ENCODE measurements at places on chromosomes 11 and 22.
A peak's percentile ranks its signal among the peaks of the same experiment; 100 is the strongest.

- no peak for DNase-seq
These were observed 356 bp downstream of the TYMP start for GRCh38 chr22:50529416-50529896.

DNA sequence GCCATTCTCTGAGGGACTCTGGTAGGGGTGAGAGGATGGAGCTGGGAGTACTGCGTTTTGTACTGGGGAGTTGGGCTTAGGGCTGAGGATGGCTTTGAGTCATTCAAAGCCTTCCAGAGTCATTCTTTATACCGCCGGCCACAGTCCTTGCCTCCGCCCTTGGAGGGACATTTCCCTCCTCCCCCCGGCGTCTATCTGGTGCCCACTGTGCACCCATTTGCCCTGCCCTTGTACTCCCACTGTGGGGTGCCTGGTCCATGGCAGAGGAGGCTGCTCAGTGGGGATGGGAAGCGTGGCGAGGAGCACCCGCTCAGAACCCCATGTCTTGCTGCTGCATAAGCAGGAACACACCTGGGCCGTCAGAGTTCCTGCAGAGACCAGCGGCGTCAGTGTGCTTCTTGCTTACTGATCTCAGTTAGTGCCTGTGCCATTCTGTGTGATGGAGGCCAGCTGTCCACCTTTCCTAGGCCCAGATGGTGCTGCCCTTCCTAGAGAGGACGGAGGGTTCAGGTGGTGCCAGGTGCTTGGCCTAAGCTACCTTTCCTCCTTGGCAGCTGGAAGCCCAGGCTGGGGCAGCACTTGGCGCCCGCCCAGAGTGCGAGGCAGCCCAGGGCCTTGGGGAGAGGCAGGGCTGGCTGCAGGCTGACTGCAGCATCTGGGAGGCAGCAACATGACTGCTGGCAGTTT lies 23.3 kb upstream of the TMEM191C start:
- no peak for DNase-seq

- DNase-seq, result no peak
These were observed 76.4 kb upstream of the SHISAL1 start for GRCh38 chr22:44389181-44389580.

- no peak for DNase-seq
These were observed 11.8 kb upstream of the C11orf91 start for GRCh38 chr11:33712436-33712835.

DNA sequence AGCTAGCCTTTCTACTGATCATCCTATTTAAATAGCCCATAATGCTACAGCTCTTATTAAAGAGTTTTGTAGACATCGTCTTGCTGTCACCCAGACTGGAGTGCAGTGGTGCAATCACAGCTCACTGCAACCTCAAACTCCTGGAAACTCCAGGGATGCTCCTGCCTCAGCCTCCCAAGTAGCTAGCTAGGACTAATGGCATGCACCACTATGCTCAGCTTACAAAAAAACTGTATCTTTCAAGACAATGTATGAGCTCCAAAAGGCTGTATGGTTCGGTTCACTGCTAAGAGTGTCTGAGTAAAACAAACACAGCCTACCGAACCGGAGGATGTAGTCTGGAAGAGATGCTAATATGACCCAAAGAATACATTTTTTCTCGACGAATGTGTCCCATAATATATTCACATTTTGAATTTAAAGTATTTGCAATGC lies 2.6 kb downstream of the TAF1D start:
- DNase-seq, result peak; percentile 23

- DNase-seq, result no peak
These were observed 16.5 kb upstream of the USP18 start for GRCh38 chr22:18133452-18133851.

DNA sequence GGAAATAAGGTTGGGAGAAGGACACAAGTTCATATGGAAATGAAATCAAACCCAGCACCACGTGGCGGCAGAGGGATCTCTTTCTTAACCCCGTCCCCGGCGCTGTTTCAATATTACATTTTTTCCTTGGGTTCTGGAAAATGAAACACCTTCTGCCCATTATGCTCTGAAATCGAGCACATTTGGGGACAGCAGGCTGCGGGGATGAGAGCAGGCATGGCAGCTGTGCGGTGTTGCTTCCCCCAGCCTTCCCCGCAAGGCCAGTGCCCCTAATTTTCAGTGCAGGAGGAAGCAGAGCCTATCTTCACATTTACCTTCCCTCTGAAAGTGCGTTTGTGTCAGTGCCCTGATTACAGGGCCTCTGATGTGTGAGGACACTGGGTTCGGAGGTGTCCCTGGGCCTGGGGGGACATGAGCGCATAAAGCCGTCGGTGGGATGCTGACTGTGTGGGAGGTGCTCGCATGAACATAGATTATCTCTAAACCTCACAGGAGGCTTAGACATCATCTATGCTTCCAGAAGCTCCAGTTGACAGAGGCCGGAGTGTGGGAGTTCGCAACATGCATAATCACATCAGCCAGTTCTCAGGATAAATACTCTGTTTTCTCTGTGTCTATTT lies 921.3 kb downstream of the BRD1 start:
- no peak for DNase-seq

GRCh38 chr22:18987765-18988164 lies 51.7 kb upstream of the PRODH start:
- DNase-seq, result no peak

- DNase-seq, result peak; percentile 92
These were observed 15.6 kb upstream of the MFNG start for GRCh38 chr22:37501610-37502341.

DNA sequence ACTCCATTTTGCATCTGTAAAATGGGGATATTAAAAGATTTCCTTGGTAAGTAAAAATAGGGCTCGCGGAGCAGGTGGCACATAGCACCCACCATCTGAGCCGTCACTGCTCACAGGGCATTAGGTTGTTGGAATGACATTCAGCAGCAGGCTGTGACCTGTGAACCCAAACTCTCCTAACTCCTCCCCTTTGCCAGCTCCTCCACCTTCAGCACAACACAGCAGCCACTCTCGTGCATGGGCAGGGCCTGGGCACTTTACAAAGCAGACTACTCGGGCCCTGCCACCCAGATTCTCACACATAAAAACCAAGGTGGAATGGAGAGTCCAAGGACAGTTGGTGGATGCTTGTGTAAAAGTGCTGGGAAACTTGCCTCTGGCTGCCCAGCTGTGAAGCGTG lies 77.2 kb downstream of the FLI1 start:
- DNase-seq, result no peak

- DNase-seq, result no peak
These were observed 51.2 kb downstream of the PTPRJ start for GRCh38 chr11:48031602-48032001.

- DNase-seq, result no peak
These were observed 921.7 kb upstream of the RAG2 start for GRCh38 chr11:37519781-37520180.

- DNase-seq, result no peak
These were observed 18.2 kb upstream of the GRAMD4 start for GRCh38 chr22:46602025-46602424.

- no peak for DNase-seq
These were observed 32.5 kb downstream of the NOX4 start for GRCh38 chr11:89458716-89459115.

GRCh38 chr22:31836010-31836409 lies 82.2 kb downstream of the DEPDC5 start:
- DNase-seq, result no peak

DNA sequence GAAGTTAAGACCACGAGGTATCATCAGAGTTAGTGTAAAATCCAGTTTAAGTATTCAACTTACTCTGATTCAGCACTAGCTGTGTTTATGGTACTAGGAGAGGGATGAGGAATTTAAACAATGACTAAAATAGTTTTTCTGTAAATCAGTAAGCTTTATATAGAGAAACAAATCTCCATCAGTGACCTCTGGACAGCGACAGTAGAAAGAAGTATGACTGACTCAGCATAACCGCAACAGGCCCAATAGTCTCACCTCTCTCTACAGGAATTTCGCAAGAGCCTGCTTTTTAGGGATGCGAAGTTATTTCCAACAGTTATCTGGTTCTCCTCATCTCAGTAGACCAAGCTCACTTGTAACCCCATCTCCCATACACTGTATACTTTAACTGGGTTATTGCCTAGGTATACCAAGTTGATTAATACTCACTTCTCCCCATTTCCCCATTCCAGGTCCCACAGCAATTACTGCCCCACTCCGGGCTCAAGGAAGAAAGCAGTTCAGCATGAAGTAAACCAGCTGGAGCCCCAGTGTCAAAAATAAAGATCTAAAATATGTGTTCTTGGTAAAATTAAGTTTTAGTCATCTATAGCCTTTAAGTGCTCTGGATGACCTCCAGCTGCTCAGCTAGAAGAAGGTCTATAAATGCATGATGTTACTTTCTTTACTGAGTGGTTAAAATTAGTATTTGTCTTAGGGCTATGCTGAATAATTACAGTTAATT lies 770.6 kb upstream of the CCDC90B start:
- DNase-seq, result no peak

GRCh38 chr22:39254789-39255298 lies 10.1 kb upstream of the PDGFB start:
- DNase-seq, result peak; percentile 84

DNA sequence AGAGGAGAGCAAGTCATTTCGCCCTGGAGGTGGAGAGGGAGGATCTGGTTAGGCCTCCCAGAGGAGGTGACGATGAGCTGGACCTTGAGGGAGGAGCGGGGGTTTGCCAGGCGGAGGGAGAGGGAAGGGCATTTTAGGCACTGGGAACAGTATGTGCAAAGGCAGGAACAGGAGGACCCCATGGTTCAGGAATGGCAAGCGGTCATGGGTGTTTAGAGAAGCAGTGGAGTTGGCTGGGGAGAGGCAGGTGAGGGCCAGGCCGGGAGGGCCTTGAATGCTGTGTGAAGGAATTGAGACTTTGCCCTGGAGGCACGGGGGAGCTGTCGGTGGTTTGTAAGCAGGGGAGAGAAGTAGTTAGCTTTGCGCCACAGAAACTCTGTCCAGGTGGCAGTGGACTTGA lies 10.3 kb downstream of the PRDM11 start:
- DNase-seq, result no peak

Data from endothelial cell of umbilical vein (primary cell).